ENCODE measurements at places on chromosomes 5 and 9.

DNA sequence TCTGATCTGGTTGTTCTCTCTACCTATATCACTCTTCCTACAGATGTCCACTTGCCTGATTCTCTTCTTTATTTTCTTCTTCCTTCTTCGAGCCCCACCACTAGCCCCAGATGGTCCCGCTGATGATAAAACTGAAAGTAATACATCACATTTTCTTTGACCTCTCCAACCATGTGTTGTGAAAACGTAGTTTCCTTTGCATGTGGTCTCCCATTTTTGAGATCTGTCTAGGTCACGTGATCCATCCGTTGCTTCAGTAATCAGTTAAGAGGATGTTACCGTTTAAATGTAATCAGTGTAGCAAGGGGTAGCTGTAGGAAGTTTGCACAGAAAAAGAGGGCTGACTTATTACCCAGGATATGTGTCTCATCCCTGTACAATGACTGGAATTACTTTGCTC, 426.3 kb upstream of the TLE4 start:
- DNase-seq = no peak

- DNase-seq = no peak
Observed at GRCh38 chr5:151205411-151205810, 18.5 kb downstream of the CCDC69 start.

DNA sequence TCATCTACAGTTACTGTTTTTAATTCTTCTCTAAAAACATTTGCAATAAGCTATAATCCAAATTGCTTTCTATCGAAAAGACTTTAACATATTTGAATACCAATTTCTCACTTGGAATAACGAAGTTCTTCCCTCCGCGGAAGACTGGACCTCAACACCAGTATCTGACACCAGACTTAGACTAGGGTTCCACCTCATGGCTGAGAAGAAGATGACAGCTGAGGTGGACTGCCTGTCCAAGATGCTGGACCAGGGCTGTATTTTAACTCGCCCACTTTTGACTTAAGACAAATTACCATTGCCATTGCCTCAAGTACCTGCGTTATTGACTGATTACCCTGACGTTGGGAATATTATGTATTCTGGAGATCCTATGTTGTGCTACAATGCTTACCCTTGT, 34.1 kb downstream of the ZMAT2 start:
- no peak for DNase-seq

GRCh38 chr5:109597893-109598292, 91.8 kb upstream of the MAN2A1 start:
- DNase-seq = no peak

DNA sequence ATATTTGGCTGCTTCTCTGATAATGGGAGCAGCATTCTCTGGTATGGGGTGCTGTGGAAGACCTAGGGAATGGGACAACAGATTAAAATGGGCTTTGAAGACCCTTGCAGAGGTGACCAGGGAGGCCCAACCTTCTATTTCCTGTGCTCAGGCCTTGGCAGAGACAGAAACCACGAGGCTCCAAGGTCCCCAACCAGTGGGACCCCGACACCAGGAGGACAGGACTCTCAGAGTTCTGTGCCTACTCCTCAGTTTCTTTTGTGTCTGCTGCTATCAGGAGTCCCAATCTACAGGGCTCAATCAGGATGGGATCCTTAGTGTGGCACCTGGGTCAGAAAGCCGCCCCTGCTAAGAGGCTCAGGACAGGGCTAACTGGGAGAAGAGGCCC, 29.3 kb downstream of the CSF2 start:
- no peak for DNase-seq

GRCh38 chr5:110377361-110377760, 349.1 kb downstream of the TMEM232 start:
- no peak for DNase-seq

DNA sequence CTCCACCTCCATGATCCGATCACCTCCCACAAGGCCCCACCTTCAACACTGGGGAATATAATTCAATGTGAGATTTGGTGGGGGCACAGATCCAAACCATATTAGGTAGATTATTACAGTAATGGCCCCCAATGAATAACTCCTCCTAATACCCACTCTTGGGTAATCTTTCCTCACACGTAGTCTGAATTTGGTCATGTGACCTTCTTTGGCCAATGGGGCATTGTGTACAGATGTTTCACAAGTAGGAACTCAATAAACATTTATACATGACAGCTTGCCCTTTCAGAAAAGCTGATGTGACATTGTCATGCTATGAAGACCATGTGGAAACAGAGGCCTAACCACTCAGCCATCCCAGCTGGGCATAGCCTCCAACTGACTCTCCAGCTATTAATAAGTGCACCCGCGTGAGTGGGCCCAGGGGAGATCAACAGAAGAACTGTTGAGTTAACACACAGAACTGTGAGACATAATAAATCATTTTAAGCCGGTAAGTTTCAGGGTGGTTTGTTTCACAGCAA, 10.6 kb downstream of the GPR150 start:
- no peak for DNase-seq

- no peak for DNase-seq
Observed at GRCh38 chr5:5266297-5266696, 126.2 kb downstream of the ADAMTS16 start.
